HTR-8/SVneo (cell line): ENCODE measurements at places on chromosomes 7 and 10.
A peak's percentile ranks its signal among the peaks of the same experiment; 100 is the strongest.

- DNase-seq, result no peak
These were observed 7.7 kb downstream of the UNC5B start for GRCh38 chr10:71219918-71220688.

- DNase-seq, result peak; percentile 17
These were observed 1.1 kb downstream of the ZNF777 start for GRCh38 chr7:149459540-149460452.

DNA sequence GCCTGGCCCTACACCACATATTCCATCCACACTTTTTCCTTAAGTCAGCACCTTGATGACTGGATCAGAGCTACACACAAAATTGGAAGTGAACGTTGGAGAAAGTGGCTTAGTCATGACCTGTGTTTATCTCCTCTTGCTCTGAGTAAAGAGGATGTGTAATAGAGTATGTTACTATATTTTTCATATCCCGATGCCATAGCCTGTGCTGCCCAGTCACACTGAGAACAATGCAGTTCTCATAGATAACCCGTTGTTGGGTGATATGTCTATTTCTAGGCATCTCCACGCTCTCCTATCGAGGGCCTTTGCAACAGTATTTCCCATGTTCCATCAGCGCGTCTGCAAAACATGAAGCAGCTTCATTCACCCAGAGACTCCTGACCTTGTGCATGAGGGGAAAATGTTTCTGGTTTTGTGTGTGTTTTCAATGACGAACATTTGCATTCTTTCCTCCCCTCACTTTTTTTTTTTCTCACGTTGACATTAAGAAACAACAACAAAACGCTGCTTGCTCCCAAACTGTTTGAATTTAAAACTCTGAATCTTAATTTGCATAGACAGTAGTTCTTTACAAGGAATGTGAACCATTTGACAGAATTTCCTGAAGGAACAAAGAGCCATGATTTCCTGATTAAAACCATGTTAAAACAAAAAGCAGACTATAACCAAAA is 43.4 kb downstream of the GRK5 start:
- no peak for DNase-seq

GRCh38 chr10:128694851-128695725 is 568.9 kb upstream of the MKI67 start:
- no peak for DNase-seq

DNA sequence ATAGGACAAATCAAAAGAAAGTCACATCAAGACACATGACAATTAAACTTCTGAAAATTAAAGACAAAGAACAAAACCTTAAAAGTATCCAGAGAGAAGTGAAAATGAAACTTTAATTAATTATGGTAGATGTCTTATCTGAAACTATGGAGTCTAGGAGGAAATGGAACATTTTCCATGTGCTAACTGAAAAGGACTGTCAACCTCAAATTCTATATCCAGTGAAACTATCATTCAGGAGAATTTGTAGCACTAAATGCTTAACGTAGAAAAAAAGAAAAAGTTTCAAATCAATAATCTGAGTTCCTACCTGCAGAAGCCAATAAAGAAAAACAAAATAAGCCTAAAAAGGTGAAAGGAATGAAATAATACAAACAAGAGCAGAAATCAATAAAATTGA is 33.1 kb upstream of the C10orf71 start:
- DNase-seq, result no peak

GRCh38 chr10:11097686-11098085 is 80.0 kb downstream of the CELF2 start:
- no peak for DNase-seq

DNA sequence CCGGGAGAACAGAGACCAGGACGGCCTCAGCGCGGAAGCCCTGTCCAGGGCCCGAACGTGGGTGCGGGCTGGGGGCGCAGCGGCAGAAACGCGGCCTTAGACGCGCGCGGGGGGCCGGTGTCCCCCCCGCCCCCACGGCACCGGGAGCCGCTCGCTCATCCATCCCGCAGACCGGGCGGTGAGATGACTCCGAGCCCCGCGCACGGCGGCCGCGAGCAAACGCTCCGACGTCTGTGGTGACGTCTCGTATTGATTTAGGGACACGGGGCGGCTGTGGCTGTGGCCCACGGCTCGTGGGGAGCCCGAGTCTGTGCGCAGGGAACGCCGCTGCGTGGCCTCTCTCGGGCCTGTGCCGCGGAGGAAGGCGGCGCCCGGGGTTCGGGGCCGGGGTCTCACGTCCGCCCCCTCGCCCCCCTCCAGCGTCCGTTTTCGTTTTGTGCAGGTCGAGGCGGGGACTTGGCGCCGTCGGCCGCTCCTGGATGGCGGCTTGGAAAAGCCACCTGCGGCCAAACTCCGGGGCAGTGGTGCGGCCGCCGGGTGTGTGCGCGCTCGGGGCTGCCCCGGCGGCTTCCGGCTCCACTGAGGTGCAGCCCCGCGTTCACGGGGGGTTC is 1.0 kb upstream of the NKX6-2 start:
- no peak for DNase-seq

DNA sequence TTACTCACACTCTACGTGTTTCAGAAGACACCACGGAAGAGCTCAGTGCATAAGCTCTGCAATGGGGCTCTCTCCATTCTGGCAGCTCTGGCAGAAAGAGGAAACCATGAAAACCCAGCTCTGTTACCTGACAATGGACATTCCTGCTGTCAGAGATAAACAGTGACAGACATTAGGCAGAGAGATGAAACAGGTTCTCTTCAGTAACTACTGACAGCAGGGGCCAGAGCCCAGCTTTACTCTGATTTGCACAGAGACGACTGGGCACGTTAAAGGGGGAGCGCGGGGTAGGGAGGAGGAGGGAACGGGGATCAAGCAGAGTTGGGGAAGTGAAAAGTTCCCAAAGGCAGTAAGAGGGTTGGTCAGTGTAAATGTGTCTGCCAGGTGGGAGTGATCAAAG is 206.1 kb downstream of the RAMP3 start:
- DNase-seq, result no peak

DNA sequence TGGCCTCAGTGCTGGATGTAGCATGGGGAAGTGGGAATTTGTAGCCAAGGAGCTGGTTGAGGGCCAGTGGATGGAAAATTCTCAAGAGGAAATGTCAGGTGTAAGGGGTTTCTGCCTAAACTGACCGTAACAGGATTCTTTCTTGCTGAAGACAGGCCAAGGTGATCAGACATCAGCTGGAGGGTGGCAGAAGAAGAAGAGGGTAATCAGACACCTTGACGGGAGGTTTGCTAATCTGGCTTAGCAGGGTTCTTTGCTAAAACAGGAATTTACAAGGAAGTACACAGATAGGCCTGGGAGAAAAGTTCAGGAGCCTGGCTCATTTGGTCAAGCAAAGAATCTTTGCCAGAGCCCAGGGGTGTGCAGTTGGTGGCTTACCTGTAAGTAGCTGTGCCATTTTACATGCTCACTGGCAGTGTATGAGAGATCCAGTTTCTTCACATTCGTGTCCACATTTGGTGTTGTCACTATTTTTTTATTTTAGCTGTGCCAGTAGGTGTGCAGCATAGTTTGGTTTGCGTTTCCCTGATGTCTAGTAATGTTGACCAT is 73.7 kb downstream of the BMPR1A start:
- no peak for DNase-seq

DNA sequence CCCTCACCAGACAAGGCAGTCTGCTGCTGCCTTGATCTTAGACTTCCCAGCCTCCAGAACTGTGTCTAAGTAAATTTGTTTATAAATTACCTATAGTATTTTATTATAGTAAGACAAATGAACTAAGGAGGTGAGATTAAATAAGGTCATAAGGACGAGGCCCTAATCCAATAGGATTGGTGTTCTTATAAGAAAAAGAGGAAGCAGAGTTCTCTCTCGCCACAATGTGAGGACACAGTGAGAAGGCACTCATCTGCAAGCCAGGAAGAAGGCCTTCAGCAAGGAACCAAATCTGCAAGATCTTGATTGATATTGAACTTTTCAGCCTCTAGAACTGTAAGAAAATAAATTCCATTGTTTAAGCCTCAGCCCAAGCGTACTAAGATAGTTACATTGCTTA is 6.1 kb upstream of the ZNF438 start:
- DNase-seq, result no peak

DNA sequence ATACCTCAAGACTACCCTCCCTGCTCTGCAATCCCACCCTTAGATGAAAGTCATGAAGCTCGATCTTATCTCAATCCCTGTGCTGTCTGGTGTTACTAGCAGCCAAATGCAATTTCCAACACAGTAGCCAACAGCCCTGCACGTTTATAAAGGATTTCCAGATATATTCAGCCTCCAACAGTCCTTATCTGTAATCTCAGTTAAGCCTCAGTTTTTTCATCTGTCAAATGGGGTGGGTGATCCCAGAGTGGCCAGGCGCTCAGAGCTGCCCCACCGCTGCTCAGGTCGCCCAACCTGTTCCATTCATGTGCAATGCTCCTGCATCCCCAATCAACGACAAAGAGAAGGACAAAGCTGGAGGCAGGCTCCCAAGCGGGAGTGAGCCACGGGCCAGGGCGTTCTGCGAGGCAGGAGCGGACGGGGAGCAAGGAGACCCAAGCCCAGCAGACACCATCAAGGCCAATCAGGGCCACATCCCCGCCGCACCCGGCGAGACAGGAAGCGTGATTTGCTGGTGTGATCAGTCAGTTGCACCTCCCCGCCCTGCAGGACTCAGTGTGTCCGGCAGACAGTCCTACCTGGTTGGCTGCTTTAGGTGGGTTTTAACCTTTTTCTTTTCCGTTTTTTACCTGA is 19.7 kb downstream of the PDGFA start:
- DNase-seq, result no peak

DNA sequence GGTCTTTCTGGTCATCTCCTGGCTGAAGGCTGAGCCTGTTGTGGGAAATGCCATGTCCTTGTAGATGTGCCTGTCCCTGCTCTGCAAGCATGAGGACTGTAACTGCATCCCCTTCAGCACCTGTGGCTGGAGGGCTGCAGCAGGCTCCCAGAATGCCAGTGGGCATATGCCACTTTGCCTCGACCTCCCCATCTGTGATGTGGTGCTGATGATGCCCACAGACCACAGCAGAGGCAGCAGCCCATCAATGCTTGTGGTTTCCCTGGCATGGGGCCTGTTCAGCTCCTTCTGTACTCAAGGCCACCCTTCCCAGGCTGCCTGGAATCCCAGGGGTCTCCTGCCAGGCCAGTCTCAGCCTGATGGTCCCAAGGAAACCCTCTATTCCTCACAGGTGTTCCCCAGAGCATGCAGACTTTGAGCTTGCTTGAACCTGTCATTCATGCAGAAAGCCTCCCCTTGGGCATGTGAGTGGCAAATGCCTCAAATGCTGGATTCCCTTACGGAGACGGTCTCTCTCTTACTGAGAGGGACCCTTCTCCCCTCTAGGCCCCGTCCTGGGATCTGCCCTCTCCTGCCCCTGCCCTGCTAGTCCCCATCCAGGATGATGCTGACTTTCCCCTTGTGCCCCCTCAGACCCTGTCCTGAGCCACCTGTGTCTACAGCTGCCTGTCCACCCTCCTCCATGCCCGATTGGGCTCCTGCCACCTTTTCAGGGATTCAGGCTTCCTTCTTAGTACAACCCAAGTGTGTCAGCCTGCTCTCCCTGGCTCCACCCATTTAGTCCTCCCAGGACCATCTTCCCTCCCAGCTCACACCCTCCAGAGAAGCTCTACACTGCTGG is 50.9 kb upstream of the ANTXRL start:
- DNase-seq, result no peak

GRCh38 chr7:126228356-126229061 is 1024.2 kb downstream of the GRM8 start:
- no peak for DNase-seq

- no peak for DNase-seq
These were observed 434.2 kb downstream of the LRMDA start for GRCh38 chr10:75865413-75866299.

DNA sequence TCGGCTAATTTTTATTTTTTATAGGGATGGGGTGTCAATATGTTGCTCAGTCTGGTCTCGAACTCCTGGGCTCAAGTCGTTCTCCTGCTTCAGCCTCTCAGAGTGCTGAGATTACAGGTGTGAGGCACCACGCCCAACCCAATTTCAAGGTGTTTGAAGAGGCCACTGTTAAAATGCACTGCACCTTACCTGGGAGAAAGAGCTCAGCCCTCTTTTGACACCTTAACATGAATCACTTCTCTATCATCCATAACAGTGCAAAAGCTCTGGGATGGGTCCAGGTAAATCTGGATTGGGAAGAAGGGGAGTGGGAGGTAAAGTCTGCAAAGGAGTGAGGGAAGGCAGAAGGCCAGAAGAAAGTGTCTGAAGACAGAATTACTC is 557 bp upstream of the ZNF282 start:
- peak; percentile 15 for DNase-seq

- DNase-seq, result no peak
These were observed 203.9 kb upstream of the PCLO start for GRCh38 chr7:83366629-83367028.

DNA sequence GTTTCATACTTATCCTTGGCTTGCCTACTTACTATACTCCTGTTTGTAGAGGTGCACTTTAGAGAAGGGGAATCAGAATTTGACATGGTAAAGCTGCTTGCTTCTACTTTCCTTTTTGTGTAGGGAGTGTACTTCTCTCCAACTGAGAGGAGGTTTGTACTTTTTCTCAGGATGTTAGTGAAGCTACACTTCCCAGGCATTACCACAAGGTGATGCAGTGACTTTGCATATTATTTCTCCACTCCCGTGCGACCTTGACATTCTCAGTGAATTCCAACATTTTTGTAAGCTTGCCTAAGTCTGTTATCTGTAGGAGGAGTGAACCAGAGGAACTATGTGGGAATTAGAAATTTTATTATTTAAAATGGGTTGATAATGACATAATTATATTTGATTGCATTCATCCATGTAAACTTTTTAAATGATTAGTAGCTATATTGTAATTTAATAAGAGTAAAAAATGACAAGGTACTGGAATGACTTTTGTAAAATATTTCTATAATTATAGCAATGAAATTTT is 5.2 kb downstream of the TAX1BP1 start:
- peak; percentile 60 for DNase-seq

DNA sequence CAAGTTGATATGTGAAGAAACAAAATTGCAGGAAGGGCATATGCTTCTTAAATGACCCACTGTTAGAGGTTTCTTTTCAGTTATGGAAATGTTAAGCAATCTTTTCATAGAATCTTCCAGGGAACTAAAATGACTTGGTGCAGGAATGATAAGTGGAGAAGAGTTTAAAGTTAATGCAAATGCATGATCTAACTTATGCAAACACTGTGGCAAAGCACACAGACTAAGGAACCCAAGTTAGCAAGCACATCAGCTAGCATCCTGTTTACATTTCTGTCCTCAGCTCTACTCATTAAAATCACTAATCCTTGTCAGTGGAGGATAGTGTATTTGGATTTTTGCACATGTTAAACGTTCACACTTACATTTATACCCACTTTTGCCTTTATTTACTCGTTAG is 9.3 kb downstream of the CLCN1 start:
- DNase-seq, result no peak

- no peak for DNase-seq
These were observed 47.2 kb downstream of the EXOC4 start for GRCh38 chr7:133300088-133300487.

- DNase-seq, result no peak
These were observed 86.3 kb upstream of the MKLN1 start for GRCh38 chr7:131241386-131241785.

DNA sequence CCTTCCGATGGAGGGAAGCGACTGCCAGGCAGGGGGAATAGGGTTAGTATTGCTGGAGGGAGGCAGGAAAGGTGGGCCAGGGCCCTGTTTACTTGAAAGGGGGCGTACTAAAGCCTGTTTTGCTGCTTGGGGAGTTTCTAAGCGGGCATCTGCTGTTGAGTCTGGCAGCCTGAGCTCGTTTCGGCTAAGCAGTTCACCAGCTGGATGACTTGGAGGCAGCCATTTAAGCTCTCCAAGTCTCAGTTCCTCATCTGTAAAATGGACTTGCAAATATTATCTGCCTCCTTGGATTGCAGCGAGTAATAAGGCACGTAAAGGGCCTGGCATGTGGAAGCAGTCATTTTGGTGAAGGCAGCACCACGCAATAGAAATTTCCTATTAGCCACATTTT is 44.0 kb downstream of the LDB3 start:
- DNase-seq, result no peak
